ENCODE measurements at places on chromosomes 16 and 17. TPM values are rescaled to one million over a fixed set of nuclear protein-coding genes. Genes with fewer than 3 reads are reported as not detected.

Gene CDRT15
- total RNA-seq = not detected

Gene SPAG7
- total RNA-seq = 56.4 TPM

Gene ATP2C2
- 220 TPM for total RNA-seq

Gene GPR139
- total RNA-seq = not detected

Gene ITGAX
- 5.9 TPM for total RNA-seq

Gene MARVELD3
- 79.0 TPM for total RNA-seq

Gene SLC5A11
- 0.79 TPM for total RNA-seq

Gene ACAP1
- 7.4 TPM for total RNA-seq

Gene LITAF
- 144 TPM for total RNA-seq

Gene RAPGEFL1
- 108 TPM for total RNA-seq

Gene ENGASE
- total RNA-seq = 111 TPM

Gene PRR15L
- total RNA-seq = 259 TPM

Gene PRR35
- total RNA-seq = not detected

Gene C1QL1
- total RNA-seq = 1.9 TPM

Gene ADORA2B
- 20.8 TPM for total RNA-seq

Gene TTYH2
- total RNA-seq = 2.9 TPM

DNA sequence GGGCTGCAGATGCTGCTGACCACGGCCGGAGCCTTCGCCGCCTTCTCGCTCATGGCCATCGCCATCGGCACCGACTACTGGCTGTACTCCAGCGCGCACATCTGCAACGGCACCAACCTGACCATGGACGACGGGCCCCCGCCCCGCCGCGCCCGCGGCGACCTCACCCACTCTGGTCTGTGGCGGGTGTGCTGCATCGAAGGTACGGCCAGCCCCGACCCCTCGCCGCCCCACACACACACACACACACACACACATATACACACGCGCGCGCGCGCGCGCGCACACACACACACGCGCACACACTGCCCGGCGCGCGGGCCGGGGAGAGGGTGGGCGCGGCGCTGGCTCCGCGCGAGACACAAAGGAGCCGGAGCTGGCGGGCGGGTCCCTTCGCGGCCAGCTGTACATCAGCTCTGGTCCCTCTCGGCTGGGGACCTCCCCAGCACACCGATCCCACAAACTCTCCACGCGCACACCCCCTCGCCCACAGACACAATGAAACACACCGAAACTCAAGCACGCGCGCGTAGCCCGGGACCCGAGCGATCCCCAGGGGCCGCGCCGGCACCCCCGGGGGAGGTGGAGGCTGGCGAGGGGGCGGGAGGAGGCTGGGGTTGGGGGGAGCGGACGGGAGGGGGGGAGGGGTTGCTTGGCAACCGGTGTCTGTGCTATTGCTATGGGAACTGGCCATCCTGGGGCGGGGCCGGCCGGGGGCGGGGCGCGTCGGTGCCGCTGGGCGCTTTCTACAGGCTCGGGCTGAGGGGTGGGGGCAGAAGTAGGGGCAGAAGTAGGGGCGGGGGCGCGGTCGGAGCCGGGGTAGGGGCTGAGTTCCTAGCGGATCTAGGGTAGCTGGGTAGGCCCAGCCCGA lies 658 bp downstream of the CACNG4 start:
- peak; percentile 61 for DNase-seq

- no peak for DNase-seq
These were observed 45.0 kb downstream of the SLC7A5 start for GRCh38 chr16:87824016-87824990.

DNA sequence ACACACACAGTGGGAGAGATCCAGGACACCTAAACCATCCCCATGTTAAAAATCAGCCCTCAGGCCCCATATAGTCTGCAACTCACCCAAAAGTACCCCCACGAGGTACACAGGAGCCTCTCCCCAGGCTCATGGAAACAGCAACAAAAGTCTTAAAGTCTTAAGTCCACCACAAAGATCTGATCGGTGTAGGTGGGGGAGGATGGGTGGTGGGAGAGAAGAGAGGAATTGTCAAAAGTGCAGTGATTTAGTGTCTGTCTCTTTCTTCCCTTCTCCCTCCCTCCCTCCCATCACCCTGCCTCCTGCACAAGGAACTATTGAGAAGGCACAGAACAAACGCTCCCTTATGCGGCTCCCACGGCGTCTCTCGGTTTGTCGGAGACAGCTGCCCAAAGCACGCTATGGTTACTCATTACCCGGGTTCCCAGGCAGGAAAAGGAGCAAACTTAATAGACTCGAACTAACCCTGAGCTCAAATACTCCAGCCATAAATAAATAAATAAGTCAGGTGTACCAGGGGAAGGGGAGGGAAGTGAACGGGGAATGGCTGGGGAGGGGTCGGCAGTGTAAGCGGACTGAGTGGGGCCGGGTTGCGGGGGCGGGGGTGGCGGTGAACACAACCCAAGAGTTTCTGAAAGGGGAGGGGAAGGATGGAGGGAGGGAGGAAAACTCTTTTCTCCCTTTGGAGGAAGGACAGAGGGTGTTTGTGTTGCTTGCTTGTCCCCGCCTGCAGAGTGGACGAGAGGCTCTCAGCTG lies 477.4 kb downstream of the SLC39A11 start:
- DNase-seq = peak; percentile 79

- no peak for DNase-seq
These were observed 1.1 kb downstream of the MC1R start for GRCh38 chr16:89919535-89920406.

DNA sequence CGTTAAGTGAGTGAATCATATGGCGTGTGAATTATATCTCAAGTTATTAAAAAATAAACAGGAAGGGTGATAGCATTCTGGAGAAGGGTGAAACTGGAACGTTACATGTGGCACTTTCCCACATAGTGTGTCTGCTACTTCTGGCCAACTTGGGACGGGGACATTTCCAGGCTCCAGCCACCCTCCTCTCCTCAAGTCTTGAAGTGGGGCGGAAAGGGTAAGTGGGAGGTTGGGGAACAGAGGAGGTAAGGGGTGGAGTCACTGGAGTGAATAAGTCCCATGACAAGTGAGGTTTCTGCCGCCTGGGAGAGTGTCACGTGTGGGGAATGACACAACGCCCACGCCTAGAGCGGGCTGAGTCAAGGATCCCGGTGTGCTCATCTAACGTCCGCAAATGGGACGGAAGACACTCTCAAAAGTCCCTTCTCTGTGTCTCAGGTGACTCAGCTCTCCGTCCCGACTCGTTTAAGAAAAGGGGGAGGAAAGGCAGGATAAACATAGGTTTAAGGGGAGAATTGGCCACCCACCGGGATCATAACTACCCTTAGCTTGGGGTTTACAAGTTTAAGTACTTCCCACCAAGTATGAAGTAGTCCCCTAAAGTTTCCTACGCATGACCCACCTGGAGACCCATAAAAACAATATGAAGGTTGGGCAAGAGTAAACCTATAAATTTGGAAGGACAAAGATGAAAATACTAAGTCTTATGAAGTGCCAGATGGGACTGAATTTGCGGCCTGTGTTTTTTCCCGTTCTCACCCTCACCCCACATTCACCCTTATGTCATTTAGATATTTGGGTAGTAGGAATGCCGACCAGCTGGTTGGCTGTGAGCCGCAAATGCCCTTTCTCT lies 1.2 kb upstream of the SPAG9 start:
- DNase-seq = peak; percentile 93

- DNase-seq = no peak
These were observed 830 bp downstream of the SPACA3 start for GRCh38 chr17:32992321-32993033.

- no peak for DNase-seq
These were observed 13.6 kb downstream of the CLEC16A start for GRCh38 chr16:10957771-10958482.

GRCh38 chr16:82063456-82064082 lies 28.5 kb downstream of the HSD17B2 start:
- DNase-seq = no peak

GRCh38 chr17:17792551-17793377 lies 44.0 kb downstream of the SREBF1 start:
- no peak for DNase-seq

GRCh38 chr16:53849994-53850393 lies 146.0 kb downstream of the FTO start:
- no peak for DNase-seq

GRCh38 chr16:25633549-25633948 lies 58.2 kb upstream of the HS3ST4 start:
- no peak for DNase-seq

DNA sequence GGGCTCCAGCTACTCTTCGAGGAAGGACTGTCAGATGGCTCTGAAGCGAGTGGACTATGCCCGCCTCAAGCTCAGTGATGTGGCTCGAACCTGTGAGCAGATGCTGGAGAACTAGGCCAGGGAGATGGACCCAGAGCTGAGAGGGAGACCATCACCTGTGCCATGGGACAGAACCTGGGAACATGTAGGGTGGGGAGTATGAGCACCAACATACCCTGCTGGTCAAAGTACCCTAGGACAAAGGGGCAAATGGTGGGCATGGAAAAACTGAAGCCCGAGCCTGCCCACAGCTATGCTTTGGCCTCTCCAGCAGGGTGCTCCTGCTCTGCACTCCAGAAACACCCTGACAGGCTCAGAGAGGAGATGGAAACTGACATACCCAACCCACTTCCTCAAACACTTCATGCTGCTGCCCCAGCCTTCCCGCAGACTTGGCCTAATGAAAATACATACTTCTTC lies 1.9 kb downstream of the MED11 start:
- DNase-seq = no peak

GRCh38 chr16:11133344-11133943 lies 122.6 kb downstream of the SOCS1 start:
- peak; percentile 44 for DNase-seq

DNA sequence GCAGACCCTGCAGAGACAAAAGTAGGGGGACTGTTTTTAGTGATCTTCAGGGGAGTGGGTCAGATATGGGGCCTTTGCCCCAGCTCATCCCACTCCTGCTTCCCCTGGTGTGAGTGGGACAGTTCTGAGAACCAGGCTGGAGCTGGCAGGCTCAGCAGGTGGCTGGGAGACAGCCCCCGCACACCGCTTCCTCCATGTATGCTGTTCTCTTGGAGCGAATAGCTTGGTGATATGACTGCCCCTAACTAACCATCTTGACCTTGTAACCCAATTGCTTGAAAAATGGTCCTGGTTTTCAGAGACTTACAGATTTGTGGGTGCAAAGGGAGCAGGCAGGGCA lies 61.5 kb downstream of the PRMT7 start:
- DNase-seq = no peak

- no peak for DNase-seq
These were observed 110.7 kb downstream of the RAP1GAP2 start for GRCh38 chr17:2906901-2907300.

DNA sequence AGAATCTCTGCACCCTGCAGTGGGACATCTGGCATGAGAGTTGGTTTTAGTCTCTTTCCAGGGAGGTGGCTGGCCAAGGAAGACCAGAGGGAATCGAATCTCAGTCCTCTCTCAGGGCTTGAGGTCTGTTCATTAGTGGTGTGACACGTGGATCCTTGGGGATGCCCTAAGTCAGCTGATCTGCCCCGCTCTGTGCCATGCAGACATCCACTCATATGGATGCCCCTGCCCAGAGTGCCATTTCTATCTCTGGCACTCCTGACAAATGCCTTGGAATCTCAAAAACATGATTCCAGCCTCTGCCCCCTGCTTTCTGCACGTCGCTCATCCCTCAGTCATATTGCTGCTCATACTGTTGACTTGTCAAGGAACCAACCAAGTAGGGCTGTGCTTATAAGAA lies 38.8 kb downstream of the WSCD1 start:
- no peak for DNase-seq

DNA sequence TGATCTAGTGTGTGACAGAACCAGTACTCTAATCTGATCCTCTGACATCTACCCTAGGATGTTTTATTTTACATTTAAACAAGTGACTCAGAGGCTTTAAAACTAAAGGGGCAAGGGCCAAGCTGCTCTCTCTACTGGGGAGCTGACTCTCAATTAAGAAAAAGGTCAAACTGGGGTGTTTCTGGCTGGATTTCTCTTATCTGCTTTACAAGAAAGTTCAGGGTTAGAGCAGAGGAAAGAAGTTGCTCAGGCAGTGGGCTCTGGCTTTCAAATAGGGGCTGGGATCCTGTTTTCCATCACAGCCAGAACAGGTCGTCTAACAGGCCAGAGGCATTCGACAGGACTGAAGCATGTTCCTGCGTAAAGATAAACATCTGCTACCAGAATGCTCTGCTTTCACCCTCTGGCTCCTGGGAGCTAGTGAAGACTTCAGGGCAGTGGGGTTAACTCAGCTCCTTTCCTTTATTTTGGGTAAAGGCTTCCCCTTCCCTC lies 8.5 kb downstream of the MMP28 start:
- no peak for DNase-seq

GRCh38 chr16:7026639-7027038 lies 306.0 kb upstream of the RBFOX1 start:
- no peak for DNase-seq

DNA sequence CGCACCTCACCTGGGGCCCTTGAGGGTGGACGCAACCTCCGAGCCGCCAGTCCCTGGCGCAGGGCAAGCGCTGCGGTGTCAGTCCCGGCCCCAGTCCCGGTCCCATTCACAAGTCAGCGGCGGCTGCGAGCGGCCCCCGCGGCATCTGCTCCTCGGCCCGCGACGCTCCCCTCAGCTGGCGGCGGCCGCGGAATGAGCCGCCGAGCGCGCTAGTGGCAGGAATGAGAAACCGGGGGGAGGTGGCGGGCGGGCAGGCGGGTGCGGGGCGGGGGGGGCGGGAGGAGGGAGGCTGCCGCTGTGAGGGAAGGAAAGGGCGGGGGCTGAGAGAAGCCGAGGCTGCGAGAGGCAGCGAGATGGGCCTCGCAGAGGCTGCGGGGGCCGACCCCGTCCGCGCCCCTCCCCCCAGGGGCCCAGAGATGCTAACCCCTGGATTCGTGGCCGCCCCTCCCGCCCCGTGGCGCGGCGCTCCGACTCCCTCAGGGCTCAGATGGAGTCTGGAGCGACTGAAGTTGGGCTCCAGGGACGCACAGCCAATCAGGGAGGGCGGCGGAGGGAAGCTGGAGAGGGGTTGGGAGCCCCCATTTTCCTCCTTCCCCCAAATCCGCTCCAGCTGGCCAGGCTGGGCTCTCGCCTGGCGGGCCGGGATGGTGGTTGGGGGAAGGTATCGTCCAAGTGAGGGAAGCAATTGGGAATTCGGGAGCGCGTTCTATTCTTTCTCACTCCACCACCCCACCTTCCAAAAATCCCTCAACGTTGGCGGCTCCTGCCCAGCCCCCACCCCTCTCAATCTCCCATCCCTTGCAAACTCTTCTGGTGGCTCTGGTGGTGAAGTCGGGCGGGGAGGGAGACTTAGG lies at the start of gene CDH11:
CDH11 (minus strand) TSS at position 194 of the 854 bp plus-strand sequence. CDS start 117,194 bp downstream, outside the sequence.
- peak; percentile 37 for DNase-seq

DNA sequence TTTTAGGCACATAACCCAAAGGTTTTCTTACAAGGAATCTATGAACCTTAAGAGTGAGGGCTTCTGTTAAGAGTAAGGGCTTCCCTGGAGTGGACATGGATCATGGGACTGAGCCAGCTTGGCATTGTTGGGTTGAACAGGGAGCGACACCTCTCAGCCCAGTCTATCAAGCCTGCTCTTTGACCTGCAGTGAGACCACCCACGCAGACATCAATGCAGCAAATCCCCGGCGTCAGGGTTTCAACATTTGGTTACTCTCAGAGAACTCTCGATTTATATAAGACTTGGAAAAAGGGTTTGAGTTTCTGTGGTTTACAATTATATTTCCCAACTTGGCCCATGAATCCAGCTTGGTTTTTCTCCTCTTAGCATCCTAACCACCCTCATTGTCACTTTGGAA lies 299.9 kb downstream of the WWOX start:
- no peak for DNase-seq

- DNase-seq = no peak
These were observed 85.5 kb upstream of the CREBBP start for GRCh38 chr16:3965781-3966582.
